ENCODE measurements at places on chromosomes 4 and X.

DNA sequence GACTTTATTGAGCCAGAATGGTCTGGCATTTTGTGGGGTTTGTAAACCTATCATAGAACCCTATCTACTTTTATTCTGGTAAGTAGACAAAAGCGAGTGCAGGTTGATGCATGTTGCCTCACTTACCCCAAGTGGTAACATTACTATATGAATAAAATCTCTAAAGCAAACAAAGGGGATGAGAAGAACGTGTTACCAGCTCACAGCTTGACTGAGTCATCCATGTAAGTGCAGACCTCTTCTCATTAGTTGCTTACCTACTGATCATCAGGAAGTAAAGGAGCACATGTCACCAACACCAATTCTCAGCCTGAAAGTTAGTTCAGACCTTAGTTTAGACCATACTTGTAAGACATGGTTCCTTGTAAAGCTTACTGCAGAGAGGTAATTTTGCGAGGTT, 1328.3 kb downstream of the C4orf33 start:
- DNase-seq, result no peak

DNA sequence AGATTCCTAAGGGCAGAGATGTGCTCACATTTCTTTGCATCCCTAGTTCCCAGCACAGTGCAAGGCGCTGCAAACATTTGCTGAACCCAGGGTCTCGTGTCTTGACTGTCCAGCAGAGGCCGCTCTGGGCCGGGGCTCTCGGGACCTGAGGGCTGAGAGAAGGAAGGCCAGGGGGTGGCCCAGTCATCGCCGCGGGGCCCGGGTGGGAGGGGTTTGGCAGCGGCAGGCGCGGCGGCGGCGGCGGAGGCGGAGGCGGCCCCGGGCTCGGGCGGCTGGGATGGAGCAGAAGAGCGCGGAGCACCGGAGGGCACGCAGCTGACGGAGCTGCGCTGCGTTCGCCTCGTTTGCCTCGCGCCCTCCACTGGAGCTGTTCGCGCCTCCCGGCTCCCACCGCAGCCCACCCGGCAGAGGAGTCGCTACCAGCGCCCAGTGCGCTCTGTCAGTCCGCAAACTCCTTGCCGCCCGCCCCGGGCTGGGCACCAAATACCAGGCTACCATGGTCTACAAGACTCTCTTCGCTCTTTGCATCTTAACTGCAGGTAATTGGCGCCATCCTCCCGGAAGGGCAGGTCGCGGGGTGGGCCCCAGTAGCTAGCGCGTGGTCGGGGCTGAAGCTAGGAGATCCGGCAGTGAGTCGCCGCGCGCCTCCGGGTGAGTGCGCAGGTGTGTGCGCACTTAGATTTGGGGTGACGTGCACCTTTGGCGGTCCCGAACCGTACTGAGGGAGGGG, at the start of gene PARM1:
Gene PARM1, plus strand, starts transcription at position 285 of the 730 bp plus-strand sequence. Its CDS starts 212 bp downstream, at position 497.
- peak; percentile 81 for DNase-seq

GRCh38 chr4:88570001-88570400, 22.3 kb upstream of the HERC3 start:
- DNase-seq, result no peak

GRCh38 chrX:40188573-40189417, 91.0 kb upstream of the BCOR start:
- DNase-seq, result no peak

GRCh38 chr4:19130866-19131265, 1109.3 kb upstream of the LCORL start:
- no peak for DNase-seq

DNA sequence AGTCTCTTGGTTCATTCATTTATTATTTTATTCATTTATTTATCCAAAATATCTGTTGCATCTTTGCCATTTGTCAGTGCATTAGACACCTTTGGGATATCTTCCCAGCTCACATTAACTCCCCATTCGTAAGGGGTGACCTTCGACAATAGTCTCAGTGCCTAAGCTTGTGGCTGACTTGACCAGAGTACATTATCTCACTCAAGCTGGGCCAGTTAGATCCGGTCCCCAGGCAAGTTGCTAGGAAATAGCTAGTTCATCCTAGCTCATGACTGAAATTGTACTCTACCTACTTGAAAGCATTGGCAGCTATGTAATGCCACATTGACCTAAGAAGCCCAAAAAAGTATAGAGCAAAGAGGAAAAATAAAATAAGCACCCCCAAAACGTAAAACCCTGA, 165.3 kb downstream of the FBXO8 start:
- no peak for DNase-seq

DNA sequence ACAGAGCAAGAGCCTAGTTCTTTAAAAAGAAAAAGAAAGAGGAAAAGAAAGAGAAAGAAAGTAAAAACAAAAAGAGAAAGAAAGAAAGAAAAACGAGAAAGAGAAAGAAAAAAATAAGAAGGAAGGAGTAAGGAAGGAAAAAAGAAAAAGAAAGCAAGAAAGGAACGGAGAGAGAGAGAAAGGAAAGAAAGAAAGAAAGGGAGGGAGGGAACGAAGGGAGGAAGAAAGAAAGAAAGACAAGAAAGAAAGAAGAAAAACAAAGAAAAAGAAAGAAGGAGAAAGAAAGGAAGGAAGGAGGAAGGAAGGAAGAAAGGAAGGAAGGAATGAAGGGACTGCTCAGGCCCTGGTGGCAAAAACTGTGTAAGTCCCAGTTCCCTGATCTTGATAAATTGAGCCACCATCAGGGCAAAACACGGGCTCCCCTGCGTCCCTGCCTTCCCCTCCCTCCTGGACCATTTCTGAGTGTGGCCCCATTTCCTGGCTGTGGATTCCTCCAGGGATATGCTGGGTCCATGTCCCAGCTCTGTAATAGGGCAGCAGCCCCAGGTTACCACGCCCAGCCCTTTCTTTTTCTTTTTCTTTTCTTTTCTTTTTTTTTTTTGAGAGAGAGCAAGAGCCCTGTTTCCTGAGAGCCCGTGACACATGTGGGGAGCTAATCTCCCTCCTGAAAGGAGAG, 44.8 kb downstream of the SHOX start:
- no peak for DNase-seq

GRCh38 chrX:1466971-1467561, 14.4 kb upstream of the ASMTL start:
- DNase-seq, result no peak

- DNase-seq, result no peak
Measured at GRCh38 chr4:89008166-89008565, 48.8 kb downstream of the FAM13A start.

DNA sequence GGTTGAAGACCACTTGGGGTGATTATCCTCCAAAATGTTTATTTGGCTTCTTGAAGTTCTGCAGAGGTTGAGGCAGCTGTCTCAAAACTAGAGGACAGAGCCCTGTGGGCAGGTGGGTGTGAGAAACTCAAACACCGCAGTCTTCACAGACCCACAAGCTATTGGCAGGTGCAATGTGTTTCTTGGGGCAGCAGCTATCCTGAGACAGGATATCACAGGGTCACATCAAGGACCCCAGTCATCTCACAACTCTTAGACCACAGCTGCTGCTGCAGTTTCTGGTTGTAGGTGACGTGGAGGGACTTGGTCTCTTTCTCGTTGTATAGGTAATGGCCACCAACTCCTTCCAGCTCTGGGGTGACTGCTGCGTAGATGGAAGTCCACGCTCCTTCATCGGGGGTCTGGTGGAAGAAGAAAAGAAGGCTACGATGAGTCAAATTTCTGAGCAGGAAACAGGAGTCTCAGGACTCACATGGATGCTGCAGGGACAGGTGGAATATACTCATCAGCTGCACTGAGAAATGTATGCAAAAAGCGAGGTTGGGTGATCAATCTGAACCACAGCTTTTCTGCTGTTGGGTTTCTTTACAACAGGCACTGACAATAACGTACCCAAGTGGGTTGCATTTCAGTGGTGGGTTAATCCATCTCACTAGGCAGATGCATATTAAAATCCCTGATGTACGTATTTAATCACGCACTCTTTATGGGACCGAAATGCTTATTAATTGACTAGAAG, 279.8 kb downstream of the DHRSX start:
- no peak for DNase-seq

GRCh38 chr4:113760094-113760794, 1.3 kb downstream of the CAMK2D start:
- peak; percentile 18 for DNase-seq

GRCh38 chr4:84579403-84579776, 3.5 kb upstream of the CDS1 start:
- DNase-seq, result no peak

DNA sequence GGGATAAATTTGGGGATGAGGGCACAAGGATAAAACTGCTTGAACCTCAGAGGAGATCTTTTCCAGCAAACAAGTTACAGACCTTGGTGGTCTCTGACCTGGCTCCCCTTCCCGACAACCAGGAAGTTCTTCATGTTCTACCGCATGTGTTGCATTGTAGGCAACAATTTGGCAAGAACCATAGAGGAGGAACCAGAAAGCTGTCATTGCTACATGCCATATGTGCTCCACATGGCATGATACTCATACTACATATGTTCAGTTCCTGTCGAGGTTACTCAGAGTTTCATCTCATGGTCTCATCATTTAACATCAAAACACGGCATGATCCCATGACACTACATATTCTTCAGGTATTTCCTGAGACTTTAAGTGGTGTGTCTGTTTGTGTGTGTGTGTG, 235.9 kb downstream of the OR13H1 start:
- DNase-seq, result no peak

- DNase-seq, result no peak
Measured at GRCh38 chr4:138063581-138063980, 178.6 kb downstream of the SLC7A11 start.

DNA sequence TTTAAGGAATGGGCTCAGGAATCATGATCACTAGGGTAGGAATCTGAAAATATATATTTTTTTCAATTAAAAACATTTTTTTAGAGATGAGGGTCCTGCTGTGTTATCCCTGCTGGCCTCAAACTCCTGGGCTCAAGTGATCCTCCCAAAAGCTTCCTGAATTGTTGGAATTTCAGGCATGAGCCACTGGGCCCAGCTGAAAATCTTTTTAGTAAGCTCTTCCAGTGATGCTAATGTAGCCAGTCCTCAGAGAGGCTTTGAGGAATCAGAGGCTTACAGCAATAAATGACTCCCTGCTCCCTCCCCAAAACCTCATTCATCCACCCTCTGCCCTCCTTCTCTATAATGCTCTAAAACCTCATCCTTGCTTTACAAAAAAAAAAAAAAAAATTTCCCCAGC, 129.5 kb downstream of the ZIC3 start:
- DNase-seq, result no peak

DNA sequence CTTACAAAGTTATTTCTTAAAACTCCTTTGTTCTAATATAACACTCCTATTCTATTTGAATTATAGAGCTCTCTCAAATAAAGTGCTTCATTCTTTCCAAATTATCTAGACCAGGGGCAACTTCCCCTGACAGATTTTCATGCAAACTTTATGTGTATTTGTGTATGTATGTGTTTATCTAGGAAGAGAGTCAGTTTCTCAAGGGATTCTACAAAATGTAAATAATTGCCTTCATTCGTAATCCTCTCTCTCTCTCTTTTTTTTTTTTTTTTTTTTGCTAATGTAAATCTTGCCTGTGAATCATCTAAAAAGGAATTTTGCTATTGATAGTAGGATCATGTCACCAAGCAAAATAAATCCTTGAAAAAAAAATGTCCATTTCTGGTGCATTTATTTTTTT, 38.9 kb upstream of the RBPJ start:
- DNase-seq, result no peak

DNA sequence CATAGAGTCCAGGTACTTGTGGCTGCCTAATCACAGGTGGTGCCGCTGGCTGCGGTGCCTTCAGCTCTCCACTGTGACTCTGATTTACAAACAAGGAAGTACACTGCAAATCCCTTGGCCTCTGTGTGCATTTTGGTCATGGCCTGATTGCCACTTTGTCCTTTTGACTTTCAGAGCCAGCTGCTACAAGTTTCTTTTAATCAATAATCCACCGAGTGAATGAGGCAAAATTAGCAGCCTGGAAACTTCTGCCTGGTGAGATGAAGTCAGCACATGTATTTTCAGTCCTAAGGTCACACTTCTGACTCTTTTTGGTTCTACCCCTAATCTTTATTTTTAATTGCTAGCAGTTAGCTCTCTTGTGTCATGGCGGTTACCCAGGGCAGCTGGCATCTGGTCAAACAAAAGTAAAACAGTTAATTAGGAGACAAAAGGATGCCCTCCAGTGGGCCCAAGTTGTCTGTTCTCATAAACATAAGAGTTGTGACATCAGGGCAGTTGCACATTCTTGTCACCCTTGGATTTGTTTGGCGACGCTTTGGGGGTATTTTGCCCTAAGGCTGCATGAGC, 62.3 kb upstream of the LNX1 start:
- peak; percentile 96 for DNase-seq

DNA sequence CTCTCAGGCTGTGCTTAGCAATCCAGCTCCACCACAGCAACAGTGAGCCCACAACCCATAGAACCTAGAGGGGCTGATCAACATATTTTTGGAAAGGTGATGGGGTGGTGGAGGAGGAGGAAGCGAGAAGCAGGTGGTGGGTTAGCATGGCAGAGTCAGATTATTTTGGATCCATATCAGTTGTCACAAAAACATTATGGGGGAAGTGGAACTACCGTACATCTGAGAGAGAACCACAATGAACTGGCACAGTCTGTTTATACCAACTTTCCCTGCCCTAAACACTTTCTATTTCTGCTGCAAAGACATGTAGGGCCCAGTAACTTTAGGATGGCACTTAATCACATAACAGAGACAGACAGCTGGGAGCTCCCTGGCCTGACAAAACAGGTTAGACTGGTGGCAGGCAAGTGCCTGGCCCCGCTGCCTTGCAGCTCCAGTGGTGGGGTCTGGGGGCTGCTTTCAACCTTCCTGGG, 4.3 kb downstream of the SLC9A7 start:
- no peak for DNase-seq

GRCh38 chrX:109578916-109579315, 42.3 kb downstream of the NXT2 start:
- DNase-seq, result no peak

GRCh38 chrX:12721042-12721441, 70.2 kb upstream of the PRPS2 start:
- DNase-seq, result no peak

GRCh38 chrX:72467135-72467534, 105.5 kb downstream of the HDAC8 start:
- no peak for DNase-seq

- no peak for DNase-seq
Measured at GRCh38 chr4:15476396-15476795, 6.7 kb downstream of the CC2D2A start.

GRCh38 chrX:17579026-17579425, 158.3 kb upstream of the SCML1 start:
- DNase-seq, result no peak

DNA sequence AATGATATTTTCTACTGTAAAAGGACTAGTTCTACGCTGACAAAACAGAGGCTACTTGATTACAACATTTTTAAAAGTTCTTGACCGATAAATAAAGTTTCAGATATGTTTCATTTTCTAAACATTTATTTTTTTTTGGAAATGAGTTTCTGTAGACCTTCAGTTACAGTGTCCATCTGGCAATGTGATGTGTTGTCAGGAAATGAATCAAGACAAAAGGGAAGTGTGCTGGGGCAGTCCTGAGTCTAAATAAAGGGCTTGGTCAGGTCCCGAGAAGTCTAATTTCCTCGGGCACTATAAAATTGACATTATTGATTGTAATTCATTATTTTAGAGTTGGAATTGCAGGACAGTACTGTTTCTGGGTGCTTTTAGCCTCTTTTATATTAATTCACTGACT, 57.0 kb upstream of the FTHL17 start:
- no peak for DNase-seq

- DNase-seq, result no peak
Measured at GRCh38 chr4:56804551-56804950, 16.9 kb downstream of the SPINK2 start.

Data from NCI-H146 (cell line).